ENCODE measurements at places on chromosomes 12 and 14.

DNA sequence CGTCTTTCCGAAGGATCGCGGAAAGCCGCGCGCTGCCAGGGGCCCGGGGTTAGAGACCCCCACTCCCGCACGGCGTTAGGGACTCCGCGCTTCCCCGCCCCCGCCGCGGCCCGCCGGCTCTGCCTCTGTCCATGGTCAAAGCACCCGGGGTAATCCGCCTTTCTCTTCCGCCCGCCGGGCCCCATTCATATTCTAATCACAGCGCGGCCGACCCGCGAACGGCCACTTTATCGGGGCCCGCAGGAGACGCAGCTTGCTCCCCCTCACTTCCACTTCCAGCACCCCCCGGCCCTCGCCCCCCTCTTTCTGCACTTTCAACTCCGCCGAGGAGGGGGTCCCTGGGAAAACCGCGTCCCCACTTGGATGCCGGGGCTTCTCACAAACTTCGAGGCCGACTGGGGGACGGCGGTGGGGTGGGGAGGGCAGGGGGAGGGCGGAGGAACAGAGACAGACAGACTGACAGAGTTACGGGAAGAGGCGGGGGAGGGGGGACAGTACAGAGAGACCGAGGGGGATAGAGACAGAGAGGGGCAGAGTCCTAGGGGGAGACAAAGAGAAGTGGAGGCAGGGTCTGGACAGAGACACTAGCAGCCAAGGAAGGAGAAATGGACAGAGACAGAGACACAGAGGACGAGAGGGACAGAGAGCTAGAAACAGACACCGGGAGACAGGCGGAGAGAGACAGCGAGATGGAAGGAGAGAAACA, 1.1 kb upstream of the RFX4 start:
- peak; percentile 50 for DNase-seq

DNA sequence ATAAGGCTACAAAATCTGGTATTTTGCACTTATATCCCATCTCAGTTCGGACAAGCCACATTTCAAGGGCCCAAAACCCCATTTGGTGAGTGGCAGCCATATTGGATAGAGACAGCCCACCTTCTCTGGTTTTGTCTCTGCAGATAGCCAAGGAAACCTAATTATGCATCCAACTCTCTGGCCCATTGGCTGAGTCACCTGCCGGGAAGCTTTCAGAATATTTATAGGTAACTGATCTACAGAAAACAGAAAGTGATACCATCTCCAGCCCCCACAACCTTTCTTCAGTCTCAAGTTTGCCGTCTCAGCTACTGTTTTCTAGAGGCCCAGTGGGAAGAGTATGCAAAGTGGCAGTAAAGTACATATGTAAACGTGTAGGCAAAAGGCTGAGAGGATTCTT, 33.7 kb upstream of the PPP1CC start:
- no peak for DNase-seq

DNA sequence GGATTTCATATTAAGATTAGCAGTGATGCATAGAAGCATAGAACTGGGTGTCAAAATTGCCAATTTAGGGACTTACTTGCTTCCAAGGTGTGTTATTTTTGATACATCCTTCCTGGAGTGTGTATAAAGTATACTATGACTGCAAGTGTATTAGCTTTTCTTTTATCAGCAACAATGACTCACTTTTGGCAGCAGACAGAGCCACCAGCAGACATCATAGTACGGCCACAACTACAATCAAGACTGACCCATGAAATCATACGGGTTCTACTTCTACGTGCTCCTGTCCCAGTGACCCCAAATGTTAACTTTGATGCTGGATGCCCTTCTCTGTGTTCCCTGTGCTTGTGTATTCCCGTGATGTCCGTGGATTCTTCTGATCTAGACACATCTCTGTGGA, 443.9 kb downstream of the TMEM132D start:
- no peak for DNase-seq

GRCh38 chr14:23025151-23025814, 9.4 kb downstream of the PSMB5 start:
- no peak for DNase-seq

DNA sequence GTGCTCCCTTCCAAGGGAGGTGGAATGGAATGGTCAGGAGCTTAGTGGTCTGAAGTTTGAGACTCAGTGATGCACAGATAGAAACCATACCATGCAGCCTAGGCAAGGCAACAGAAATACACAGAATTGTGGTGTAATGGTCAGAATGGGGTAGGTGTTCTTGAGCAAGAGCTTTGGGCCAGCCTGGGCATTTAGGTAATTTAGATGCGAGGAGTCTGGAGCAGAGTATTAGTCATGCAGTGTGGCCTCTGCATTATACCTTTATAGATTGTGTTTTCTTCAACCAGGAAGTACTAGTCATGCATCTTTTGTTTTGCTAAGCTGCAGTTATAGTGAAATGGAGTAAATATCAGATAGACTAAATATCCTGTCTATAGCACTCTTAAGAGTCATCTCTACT, 118.3 kb downstream of the DAAM1 start:
- peak; percentile 72 for DNase-seq

GRCh38 chr12:45232146-45232755, 16.4 kb downstream of the ANO6 start:
- peak; percentile 23 for DNase-seq

- DNase-seq: no peak
These were observed 11.0 kb downstream of the KLHDC1 start for GRCh38 chr14:49703965-49704364.

DNA sequence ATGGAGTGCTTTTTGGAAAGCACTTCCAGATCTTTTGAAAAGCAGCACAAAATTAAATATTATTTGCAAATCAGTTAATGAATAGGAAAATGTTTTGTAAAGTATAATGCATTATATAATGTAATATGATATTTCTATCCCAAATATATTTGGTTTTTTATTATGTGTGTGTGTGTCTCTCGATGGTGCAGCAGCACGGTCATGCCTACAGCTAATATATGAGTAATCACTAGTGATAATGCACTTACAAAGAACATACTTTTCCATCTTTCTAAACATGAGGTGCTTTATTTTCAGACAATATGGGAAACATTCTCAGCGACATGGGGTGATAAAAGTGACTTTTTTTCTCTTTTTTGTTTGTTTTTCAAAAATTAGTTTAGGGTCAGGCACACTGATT, 1.3 kb upstream of the EEA1 start:
- peak; percentile 38 for DNase-seq

GRCh38 chr14:36818794-36819384, 157.2 kb downstream of the PAX9 start:
- DNase-seq: peak; percentile 57

- no peak for DNase-seq
These were observed 112.9 kb downstream of the PRKCH start for GRCh38 chr14:61434311-61434710.
